Stimulated activated CD4-positive, alpha-beta T cell treated with anti-CD3 and anti-CD28 coated beads, Interleukin-1b, Interleukin-23, amount 100 ng/mL, for 24 hours (primary cell): ENCODE measurements at places on chromosomes 3 and 15.

- no peak for DNase-seq
Observed at GRCh38 chr3:42728056-42728455, 25.5 kb upstream of the HHATL start.

DNA sequence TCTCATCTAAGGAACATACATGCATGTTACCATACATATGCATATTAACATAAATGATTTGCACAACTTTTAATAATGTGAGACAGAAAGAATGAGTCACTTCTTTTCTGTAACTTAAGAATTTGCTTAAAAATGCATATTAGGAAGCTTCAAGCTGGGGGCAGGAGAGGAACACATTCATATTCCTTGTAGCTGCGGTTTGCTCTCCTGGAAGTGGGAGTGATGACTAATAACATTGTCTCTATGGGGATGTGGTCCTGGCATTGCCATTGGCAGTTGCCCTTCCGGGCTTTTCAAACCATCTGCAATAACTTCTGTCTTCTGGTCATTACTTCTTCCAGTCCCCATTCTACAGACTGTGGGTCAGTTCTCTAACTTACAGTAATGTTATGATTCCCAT lies 15.6 kb downstream of the CHST2 start:
- DNase-seq = no peak

DNA sequence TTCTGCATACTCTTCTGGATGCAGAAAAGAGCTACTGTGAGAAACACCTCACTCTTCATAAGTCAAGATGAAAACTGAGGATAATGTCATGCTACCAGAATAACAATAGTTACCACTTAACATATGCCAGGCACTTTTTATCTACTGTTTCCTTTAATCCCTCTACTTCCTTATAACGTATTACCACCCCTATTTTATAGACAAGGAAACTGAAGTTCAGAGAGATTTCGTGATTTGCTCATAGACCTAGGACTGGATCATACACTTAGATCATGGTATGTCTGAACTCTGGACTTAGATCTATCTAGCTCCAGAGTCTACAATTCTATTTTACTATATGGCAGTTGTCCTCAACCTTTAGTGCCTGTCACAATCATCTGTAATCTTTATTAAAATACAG lies 155.7 kb upstream of the TSPAN3 start:
- no peak for DNase-seq

- DNase-seq = no peak
Observed at GRCh38 chr3:10292505-10293419, at the start of gene GHRL. Gene GHRL, minus strand, starts transcription at chr3:10292947. Its CDS starts 2,767 bp downstream, at chr3:10290180.

- DNase-seq = no peak
Observed at GRCh38 chr3:113631573-113631972, 64.9 kb downstream of the USF3 start.
